ENCODE measurements at places on chromosomes 3 and 15.

DNA sequence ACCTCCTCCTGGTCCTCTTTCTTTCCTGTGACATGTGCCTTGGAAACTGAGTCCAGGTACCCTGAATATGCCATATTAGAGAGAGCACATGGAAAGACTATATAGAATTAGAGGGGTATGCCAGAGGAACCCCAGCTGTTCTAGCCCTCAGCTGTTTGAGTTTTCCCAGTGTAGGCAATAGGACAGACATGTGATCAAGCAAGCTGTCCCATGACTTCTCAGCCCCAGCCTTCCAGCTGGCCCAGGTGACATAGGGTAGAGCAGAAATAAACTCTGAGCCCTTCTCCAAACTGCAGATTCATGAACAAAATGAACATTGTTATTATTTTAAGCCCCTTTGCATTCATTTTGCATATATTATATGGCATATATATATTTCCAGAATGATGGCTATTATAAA lies 118.7 kb downstream of the PPM1L start:
- no peak for DNase-seq

DNA sequence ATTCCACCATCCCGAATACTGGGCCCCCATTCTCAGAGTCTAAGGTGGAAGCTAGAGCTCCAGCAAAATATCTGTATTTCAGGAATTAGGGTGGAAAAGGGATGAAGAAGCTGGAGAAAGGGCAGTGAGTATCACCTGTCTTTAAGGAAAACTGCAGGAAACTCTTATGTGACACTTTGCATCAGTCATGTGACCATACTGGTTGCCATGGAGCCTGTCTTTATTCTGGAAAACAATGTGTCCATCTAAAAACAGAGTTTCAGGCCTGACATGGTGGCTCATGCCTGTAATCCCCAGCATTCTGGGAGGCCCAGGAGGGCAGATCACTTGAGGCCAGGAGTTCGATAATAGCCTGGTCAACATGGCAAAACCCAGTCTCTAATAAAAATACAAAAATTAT lies 52.9 kb upstream of the FSIP1 start:
- DNase-seq: no peak

- DNase-seq: no peak
These were observed 116.5 kb downstream of the NEK10 start for GRCh38 chr3:27252646-27253045.

GRCh38 chr15:57215326-57215725 lies 161.0 kb upstream of the CGNL1 start:
- no peak for DNase-seq

- DNase-seq: no peak
These were observed 121.8 kb downstream of the SSR3 start for GRCh38 chr3:156433138-156433537.

DNA sequence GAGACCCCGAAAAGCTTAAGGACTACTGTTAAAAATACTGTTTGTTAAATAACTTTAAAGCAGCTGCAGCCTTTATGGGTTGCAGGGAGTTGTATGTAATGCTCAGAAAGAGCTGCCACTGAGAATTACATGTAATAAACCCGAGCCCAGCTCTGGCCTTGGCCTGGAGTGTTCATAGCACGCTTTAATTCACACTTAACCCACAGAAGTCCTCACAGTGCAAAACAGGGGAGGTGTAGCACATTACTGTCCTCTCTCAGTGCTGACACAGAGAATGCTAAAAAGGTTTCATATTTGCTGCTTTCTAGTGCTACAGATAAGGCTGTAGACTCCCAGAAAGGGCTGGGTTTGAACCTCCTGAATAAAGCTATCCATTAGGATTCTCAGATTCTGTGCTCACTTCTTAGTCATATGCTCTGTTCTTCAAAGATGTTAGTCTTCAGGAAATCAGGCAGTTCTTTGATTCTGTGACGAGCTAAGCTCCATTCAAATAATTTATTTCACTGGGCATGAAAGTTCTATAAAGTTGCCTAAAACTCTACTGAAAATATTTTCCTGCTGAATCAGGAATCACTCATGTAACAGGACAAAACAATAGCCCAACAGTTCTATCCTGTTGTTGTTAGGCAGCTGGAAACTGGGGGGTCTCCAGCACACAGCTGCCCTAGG lies 108.0 kb downstream of the SENP2 start:
- DNase-seq: no peak

- no peak for DNase-seq
These were observed 3.7 kb downstream of the ZNF280D start for GRCh38 chr15:56729561-56729960.

GRCh38 chr3:10194328-10195071 lies 29.8 kb downstream of the IRAK2 start:
- no peak for DNase-seq

GRCh38 chr3:197432384-197433127 lies 123.2 kb downstream of the BDH1 start:
- no peak for DNase-seq

GRCh38 chr15:38427380-38427779 lies 26.5 kb upstream of the FAM98B start:
- DNase-seq: no peak

- DNase-seq: no peak
These were observed 6.9 kb upstream of the PCSK6 start for GRCh38 chr15:101496198-101496986.

DNA sequence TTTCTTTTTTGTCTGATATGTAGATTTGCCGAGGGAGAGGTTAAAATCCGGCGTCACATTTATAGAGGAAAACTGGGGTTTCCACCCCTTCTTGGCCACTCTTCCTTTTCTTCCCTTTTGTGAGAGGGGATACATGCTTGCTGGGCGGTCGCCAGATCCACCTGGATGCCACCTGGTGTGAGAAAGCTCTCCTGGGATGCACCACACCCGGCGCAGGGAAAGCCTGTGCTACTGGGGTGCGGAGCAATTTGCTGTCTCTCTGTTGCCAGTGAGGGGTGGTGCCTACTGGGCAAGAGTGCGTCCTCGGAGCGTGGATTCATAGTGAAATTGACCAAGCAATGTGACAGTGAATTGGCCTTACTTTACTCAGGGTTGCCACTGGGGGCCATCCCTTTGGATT lies 2.5 kb upstream of the RGMA start:
- no peak for DNase-seq

DNA sequence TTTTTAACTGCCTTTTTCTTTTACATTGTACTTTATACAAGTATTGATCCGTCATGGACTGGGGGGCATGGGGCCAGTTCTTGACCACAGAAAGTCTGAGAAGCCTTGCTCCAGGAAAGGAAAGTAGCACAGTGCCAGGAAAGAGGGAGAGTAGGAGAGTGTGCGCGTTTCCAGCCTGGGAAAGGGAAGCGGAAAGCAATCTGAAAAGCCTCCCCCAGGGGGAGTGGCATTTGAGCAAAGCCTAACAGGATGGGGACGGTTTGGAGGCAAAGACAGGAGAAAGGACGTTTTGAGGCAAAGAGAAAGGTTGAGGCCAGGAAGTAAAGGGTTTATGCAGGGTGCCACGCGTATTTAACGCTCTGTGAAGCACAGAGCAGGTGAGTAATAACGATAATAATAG lies 116.9 kb downstream of the RORA start:
- DNase-seq: no peak

DNA sequence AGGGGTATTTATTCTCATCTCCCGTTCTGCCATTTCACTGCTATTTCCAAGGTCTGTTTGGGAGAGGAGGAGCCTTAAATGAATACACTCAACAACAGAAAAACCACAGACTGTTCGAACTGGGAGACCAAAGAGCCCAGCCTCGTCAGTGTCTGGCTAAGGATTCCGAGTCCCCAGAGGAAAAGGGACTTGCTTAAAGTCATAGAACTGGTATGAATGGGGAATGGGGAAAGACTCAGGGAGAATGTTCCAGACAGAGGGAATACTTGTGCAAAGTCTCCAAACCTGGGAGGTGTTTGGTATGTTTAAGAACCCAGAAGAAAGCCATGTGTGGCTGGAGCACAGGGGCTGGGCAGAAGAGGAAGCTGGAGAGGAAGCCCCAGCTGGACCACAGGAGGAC lies 46.9 kb downstream of the FAM43A start:
- DNase-seq: no peak

- no peak for DNase-seq
These were observed 650.6 kb downstream of the ZPLD1 start for GRCh38 chr3:103085465-103085864.

DNA sequence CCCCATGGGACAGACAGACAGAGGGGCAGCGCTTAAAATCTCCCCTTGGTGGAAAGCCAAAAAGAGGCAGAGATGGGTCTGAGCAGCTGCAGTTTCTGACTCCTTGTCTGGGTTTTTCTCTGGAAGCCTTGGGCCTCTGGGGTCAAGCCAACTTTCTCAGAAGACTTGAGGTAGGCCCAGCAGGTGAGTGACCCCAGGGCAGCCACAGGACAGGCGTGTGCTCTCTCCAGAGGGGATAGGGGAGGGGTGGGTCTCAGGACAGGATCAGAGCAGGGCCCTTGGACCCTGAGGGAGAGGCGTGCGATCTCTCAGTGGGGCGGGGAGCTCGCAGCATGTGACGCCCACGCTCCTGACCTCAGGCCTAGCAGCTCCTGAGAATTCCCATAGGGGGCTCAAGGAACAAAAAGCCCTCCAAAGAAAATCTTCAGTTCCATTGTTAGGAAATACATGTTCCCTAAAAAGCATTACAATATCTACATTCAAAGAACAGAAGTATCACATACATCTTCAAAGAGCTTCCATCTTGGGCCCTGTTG lies 34.6 kb upstream of the DUSP7 start:
- DNase-seq: no peak

GRCh38 chr3:15654127-15654526 lies 52.6 kb downstream of the BTD start:
- DNase-seq: no peak

GRCh38 chr3:69456631-69457030 lies 70.7 kb upstream of the FRMD4B start:
- no peak for DNase-seq

DNA sequence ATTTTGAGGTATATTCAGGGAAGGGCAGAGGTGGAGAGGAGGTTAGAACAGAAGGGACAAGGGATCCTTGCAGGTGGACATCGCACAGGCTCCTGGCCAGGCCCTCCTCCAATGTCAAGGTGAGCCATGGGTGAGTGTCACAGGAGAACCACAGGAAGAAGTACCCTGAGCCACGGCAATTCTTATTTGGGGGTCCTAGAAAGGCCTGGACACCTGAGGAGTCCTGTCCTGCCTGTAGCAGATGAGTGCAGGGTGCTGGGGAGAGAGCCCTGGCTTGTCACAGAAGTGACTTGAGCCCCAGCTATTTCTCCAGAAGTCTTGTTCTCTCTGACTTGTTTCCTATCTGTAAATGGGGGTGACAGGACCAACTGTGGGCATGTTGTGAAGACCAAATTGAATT lies 4.3 kb downstream of the SLC6A20 start:
- DNase-seq: no peak

DNA sequence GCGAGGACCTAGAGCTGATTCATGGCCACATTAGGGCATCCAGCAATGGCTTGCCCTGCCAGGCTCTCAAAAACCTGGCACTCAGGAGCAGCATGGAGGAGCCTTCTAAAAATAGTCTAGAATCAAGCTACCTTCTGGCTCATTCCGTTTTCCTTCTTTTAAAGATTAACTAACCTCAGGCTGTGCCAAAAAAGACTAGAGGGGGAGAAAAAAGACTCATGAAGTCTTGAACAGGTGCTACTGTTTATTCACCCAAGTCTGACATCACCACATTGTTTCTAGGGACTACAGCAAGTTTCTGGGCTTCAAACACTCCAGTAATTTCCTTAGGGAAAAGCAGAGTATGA lies 125.8 kb downstream of the TNIK start:
- no peak for DNase-seq

DNA sequence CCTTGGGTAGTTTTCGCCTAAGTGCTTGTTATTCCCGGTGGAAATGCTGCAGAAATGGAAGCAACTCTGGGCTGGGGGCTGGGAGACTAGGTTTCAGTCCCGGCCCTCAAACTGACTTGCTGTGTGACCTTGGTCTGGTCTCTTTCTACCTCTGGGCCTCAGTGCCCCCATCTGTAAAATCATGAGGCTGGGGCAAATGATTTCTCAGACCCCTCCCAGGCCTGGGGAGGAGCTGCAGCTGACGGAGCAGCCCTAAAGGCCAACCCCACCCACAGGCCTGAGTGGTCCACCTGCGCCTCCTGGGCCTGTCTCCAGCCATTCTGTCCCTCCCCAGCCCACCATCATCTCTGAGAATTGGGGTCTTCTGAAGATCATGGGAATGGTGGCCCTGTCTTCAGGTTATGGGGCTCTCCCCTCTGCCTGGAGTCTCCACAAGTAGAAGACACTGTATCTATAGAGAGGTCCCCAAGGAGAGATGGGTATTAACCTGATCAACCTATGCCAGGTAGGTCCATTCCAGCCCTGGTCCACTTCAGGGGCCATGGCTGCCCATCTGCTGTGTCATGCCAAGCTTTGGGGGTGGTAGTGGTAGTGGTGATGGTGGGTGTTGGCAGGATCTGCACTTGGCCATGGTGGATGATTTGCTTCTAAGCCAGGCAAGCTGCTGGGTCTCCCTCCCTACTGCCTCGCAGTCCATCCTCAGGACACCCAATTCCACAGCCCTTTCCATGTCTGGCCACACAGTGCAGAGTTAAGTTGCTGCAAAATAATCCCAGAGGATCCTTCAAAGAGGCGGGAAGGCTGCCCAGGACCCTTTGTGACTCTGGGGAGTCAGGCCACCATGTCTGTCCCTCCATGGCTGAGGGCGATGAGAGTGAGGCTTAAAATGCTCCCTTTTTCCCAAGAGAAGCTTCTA lies 46.0 kb downstream of the ITGA11 start:
- DNase-seq: no peak

DNA sequence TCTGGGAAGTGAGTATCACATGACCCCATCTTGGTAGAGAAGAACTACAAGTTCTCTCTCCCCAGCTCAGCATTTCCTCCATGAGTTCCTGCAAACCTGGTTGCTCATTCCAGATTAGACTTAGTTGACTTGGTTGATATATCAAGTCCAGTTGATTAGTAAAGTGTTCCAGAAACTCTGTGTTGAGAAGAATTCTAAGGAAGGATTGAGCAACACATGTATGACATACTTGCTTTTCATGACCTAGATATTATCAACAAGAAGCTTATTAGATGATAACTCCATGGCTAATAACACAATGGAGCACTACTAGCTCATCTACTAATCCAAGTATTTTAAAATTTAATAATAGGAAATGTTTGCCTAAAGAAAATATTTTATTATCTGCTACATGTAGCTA lies 6.4 kb upstream of the EID1 start:
- no peak for DNase-seq

GRCh38 chr3:156675830-156676767 lies 1.7 kb downstream of the TIPARP start:
- peak; percentile 81 for DNase-seq

GRCh38 chr3:49456466-49456865 lies 13.6 kb upstream of the DAG1 start:
- no peak for DNase-seq

DNA sequence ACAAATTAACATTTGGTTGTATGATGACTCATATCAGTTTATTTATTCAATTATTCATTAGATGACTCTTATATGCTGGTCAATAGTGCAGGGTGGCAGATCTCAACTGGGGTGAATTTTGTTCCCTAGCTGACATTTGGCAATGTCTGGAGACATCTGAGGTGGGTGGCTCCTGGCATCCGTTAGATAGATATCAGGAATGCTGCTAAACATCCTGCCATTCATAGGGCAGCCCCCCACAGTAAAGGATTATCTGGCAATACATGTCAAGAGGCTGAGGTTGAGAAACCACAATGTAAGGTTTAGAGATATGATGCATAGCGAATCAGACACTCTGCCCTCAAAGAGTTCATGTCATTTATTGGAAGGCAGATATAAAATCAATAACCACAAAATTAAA lies 719.9 kb downstream of the CADM2 start:
- DNase-seq: no peak

All from SW480 (cell line).